ENCODE measurements at places on chromosomes 5 and 9.

DNA sequence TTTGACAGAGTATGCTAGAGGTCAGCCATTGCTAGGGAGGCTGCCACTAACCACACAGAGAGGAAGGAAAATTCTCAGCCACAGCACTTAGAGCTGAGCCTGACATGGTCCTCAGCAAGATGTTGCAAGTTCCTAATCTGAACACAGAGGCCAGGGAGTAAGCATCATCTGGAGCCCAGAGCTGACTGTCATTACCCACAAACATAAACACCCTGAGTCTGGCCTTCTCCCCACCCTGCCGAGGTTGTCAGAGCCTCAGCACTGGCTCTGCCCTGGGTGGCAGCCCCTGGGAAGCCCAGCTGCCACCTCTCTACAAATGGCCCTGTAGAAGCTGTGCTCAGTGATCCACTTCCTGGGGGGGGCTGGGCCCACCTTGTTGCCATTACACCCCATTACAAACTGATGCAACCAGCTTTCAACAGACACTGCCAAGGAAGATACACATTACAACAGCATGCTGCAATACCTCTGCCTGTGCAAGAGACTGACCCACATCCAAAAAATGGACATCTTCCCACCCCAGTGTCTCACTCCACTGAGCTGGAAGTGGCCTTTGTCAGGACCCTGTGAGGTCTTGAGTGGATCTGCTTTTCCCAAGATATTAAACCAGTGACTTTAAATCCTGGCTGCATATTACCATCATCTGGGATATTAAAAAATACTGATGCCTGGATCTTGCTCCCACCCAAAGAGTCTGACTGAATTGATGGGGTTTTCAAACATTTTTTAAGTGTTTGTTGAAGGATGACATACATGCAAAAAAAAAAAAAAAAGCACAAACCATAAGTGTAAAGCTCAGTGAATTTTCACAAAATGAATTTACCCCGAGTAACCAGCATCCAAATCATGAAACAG lies 33.0 kb downstream of the IRF1 start:
- no peak for DNase-seq

DNA sequence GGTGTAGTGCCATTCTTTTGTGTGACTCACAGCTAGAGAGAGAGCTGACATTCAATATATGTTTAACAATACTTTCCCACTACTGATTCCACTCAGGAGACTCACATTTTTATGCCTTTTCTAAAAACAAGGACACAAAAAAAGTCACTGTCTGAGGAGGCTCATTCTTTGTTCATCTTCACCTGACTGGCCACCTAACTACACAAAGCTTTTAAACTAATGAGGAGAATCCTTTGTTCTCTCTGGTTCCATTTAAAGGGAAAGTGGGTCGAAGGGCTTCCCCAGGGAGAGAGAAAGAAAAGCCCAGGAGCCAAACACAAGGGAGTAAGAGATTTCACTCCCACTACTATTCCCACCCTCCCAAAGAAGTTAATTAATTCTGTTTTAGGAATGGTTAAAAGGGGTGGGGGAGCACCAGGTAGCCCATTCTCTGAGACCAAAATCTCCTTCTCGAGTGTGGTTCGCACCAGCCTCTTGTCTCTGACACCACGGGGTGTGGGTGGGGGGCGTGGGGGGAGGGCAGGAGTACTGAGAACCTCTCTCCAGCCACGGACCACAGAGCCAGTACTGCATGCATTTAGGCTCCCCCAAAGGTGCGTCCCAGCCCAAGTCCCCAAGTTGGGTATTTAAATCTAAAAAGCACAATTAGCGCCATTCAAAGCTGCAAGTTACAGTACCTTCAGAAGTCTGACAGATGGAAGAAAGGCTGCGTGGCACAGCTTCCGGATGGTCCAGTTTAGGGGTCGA lies 747 bp downstream of the TRPM3 start:
- no peak for DNase-seq

DNA sequence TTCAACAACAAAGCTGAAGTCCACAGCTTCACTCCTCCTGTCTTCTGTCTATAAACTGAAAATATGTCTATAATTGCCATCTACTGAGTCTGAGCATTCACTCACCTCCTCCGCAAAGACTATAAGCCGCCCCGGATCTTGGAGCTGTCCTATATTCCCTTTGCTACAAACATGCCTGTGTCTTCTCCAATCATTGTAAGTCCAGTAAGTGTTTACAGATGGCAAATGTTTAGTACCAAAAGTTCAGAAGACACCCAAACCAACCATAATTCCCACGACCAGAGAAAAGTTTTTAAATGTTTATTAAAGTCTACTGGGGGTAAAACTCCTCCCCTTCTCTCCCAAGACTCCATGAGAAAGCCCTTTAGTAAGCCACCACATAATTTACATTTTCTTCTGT lies 80.9 kb downstream of the EBF1 start:
- DNase-seq = no peak

DNA sequence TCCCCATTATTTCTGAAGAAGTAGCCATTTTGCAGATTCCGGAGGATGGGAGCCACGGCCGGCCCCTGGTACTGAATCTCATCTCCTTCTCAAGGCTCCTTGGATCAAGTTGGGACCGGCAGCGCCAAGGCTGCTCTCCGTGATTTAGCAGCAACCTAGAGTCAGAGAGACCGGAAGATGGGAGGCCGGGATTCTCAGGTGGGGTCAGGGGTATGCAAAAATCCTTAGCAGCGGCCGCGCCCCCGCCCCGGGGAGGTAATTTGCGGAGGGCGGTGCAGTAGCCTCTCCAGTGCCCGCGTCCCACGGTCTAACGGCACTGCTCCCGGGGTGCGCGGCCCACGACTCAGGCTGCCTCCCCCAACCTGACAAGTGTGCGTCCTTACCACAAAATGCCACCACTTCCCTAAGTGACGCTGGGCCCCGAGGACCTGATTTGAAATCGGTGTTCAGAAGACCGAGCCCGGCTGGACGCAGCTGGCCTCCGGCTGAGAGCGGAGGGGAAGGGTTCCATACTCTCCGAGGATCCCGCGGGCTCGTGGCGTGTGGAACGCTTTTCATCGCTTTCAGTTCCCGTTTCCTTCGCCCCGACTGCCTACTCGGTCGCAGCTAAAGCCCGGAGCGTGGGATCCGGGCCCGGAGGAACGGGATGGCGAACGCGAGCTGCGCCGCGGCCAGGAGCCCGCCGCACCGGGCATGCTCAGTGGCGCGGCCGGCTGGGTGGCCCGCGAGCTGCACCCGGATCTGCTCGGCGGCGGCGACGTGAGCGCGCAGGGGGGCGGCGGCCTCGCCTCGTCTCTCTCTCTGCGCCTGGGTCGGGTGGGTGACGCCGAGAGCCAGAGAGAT lies at the start of gene SCAMP1:
Gene SCAMP1, plus strand, starts transcription at position 787 of the 843 bp plus-strand sequence. Its CDS starts 55 bp downstream, at position 842.
- DNase-seq = peak; percentile 95

GRCh38 chr5:42881416-42882117 lies 69.9 kb upstream of the SELENOP start:
- DNase-seq = no peak

GRCh38 chr5:143481697-143482531 lies 78.4 kb upstream of the NR3C1 start:
- no peak for DNase-seq

- DNase-seq = no peak
Measured at GRCh38 chr5:25006237-25006636, 361.5 kb upstream of the CDH10 start.

- DNase-seq = no peak
Measured at GRCh38 chr5:6737043-6737941, 24.1 kb downstream of the TENT4A start.

DNA sequence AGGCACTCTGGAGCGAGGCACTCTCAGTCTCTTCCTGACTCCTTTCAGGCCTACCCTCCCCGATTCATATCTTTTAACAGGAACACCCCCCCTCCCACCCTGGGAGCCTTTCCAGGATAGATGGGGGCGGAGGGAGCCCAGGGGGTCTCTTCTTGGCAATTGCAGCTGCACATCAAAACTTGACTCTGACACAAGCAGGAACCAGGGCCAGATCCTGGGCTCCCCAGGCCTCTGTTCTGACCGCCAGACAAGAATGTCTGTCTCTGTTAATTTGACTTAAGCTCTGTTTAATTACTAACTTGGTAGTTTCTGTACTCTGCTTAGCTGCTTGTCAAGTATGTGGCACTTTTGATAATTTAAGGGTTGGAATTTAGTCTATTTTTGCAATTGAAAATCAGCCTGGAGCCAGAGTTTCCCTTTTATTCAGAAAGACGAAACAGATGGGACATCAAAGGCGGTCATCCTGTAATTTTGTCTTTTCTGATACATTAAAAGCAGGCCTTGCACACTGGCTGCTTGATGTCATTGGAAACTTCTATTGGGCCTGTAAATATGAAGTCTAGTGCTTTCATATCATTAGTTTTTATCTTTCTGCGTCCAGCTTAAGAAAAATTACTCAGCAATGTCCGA lies 43.3 kb downstream of the ACTL7B start:
- no peak for DNase-seq

DNA sequence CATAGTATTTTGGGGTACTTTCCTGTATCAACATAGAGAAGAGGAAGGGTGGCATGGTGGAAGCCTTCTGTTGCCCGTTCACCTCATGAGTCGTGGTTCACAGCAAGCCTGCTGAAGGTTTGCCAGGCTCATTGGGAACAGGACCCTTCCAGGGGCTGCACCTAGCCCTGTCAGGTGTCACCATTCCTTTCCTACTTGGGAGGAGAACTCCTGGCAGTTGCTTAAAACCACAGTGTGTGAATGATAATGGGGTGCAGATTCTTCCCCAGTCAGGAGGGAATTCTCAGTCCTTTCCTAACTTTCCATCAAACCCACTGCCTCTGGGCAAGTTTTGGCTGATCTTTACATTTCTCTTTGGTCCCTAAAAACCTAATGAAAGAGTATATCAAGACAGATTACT lies 99.4 kb upstream of the CTNND2 start:
- no peak for DNase-seq

DNA sequence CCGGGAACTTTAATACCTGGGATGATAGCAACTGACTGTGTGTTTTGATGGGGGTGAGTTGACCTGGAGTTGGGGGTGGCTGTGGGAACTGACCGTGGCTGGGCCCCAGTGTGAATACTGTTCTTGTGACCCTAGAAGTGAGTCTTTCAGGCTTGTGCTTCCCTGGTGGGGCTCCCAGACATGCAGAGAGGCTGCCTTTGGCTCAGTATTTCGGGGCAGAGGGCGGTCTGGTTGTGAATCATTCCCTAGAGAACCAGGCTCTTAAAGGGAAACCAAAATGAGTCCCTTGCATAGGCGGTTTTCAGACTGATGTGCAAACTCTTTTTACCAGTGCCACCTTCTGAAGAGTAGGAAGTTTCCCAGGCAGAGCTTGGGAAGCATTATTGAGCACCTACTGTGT lies 132.1 kb downstream of the MACROH2A1 start:
- DNase-seq = no peak

DNA sequence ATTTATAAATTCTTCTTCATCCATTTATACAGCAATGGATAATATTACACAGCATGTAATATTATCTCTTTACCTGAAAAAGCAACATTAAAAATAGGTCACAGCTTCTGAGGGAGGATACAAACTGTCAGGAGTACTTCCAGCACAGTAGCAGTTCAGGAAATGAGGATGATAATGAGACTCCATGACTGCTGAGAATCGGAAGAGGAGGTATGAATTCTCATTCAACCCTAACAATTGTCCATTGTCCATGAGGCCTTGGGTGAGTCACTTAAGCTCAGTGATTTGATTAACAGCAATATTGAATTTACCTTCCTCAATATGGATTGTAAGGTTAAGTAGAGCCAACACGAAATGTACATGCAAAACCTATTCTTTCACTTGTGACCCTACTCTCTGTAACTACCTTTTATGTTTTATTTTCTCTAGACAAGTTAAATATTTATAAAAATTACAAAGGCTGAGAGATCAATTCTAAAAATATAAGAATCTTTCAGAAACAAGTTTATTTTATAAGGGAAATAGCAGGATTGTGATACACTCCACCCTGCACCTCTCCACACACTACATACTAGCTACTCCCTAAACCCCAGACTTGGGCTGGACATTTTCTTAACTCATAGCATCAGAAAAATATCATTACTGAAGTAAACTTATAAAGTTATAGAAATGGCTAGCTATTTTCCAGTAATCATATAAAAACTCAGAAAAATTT lies 159.1 kb upstream of the ACOT12 start:
- DNase-seq = no peak

GRCh38 chr5:180353980-180354452 lies 880 bp upstream of the GFPT2 start:
- DNase-seq = no peak

- no peak for DNase-seq
Measured at GRCh38 chr5:141783005-141783946, 94.9 kb downstream of the PCDH1 start.

DNA sequence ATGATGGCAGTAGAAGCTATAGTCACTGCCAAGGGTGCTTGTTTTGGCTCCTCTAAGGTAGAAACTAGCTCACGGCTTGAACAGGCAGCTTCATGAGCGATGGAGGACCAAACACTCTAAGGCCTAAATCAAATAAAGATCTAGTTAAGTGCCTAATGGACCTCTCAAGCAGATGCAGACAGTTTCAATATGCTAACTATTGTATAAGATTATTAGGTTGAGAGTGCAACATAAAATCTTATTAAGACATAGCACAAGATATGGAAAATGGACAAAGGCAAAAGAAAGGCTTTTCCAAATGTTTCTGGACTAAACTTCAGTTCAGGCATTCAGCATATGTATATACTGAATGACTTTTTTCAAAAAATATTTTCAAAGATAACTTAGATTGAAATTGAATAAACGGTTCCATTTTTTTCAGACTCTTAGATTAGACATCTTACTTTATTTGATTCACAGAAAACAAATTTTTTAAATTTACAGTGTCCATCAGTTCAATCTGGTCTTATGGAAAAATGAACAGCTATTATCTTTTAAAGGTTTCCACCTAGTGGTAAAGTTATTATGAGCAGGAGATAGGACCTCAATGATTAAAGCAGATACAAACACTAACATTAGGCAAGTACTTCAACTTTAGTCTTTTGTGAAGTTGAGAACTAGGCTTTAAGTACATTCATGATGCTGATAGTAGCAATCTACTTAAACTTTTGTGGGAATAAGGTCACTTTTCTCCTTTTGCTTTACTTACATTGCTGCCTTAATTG lies 1167.7 kb downstream of the MAT2B start:
- no peak for DNase-seq

DNA sequence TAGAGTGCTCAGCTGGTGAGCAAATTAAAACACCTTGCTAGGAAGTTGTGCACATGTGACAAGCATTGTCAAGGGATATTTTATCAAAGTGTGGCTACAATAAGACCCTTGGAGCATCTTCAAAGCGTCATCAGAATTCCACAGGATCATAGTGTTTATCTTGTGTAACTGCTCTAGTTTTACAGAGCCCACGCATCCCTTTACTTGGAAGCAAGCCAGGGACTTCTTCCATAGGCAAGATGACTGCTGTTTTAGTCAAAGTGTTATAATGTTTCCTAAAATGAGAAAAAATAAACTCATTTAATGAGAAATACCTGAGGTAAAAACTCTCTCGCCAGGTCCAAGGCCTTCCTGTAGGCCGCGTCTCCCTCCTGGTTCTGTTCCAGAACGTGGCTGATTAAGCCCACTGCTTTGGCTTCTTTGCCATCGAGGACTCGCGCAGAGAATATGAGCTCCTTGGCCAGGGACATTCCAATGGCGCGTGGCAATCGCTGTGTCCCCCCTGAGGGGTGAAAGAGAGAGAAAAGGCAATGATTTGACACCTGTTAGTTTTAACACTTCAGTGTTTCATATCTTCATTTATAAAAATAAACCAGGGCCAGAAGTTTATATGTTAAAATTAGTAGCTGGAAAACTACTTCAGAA lies 141.1 kb downstream of the AUH start:
- no peak for DNase-seq
